ENCODE measurements at places on chromosomes 12 and 14.

GRCh38 chr12:3587402-3588013, 96.5 kb downstream of the PRMT8 start:
- DNase-seq = no peak

- DNase-seq = peak; percentile 55
These were observed 14.0 kb upstream of the TBPL2 start for GRCh38 chr14:55454264-55455002.

- DNase-seq = no peak
These were observed 25.0 kb upstream of the GSG1 start for GRCh38 chr12:13128291-13128965.

DNA sequence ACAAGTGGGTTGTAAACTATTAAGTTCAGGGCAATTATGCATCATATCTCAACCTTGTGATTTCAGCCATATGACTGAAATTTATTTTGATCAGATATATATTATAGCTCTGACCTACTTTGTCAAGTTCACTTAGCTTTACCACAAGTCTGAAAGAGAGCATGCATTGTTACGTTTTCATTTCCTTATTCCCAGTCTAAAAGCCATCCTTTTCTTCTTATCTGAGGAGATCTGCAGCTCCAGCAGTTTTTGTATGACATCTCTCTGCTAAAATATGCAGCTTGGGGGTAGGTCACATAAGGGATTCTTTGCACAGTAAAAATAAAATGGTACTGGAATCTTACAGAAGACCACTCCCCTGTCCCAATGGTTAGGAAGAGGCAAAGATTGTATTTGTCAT, 1682.8 kb upstream of the FLRT2 start:
- no peak for DNase-seq

DNA sequence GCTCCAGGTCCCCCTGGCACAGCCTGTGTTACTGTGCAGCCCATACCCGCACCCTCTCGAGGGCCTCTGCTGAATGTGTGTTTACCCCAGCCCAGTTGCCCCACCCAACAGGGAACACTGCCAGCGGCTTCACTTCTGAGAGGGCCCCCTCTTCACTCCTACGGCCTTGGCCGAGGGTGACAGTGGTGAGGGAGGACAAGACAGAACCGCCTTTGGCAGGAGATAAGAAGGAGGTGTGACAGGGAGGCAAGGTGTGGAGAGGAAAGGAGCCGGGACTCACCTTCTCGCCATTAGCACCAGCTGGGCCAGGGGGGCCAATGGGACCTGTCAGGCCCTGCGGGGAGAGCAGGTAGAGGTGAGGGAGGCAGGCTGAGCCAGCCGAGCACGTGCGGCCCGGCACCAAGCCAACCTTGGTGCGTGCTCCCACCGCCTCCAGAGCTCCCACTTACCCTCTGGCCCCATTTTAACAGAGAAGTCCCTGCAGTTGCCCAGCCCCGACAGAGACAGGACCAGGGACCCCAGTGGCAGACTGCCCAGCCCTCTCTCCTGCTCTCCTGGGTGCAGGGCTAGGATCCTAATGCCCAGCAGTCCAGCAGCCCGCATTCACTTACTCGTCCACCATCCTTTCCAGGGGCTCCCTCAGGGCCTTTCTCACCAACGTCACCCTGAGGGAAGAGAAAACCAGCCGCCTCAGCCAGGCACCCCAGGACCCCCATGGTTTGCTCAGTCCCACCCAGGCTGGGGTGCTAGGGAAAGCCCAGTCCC, 18.3 kb downstream of the TMEM106C start:
- DNase-seq = no peak

DNA sequence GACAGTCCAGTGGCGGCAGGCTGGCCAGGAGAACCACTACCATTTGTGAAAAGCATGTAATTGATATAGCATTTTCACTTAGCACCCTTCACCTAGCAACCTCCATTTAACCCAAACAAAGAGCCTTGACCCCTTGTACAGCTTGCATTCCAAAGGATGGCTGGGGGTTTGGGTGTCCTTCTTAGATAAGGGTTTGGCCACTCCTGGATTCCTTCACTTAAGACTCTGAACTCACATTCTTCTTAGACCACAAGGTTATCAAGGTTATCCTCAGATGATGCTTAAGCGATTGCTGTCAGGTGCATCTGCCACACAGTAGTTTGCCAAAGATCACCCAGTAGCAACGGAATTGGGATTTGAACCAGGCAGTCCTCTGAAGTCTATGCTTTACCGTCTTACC, 102.8 kb downstream of the ZNF664 start:
- no peak for DNase-seq

DNA sequence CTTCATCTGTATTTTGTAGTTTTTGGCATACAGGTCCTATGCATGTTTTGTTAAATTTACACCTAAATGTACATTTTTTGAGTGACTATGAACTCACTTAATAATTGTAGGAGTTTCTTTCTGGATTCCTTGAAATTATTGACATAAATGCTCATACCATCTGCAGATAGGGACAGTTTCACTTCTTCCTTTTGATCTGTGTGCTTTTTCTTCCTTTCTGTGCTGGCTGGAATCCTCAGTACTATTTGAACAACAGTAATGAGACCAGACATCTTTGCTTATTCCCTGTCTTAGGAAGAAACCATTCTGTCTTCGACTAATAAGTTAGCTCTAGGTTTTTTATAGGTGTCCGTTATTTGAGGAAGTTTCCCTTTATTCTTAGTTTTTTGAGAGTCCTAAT, 110.3 kb downstream of the ADGRD1 start:
- DNase-seq = no peak

DNA sequence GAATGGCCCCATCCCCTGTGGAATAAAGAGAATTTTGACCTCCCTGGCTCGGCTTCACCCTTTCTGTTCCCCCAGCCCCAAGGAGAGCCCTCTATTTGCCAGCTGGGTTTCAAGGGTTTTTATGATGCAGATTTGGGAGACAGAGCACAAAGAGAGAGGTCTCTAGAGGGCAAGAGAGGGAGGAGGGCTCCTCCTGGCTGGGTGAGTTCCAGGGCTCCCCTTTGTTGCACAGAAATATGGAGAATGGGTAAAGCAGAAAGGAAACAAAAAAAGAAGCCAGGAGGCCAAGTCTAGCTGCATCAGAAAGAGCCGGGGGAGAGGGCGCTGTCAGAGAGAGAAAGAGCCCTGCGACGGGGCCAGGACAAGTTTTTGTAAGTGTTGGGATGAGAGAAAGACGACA, 319.6 kb upstream of the RTL1 start:
- no peak for DNase-seq

- no peak for DNase-seq
These were observed 233.2 kb downstream of the DACT1 start for GRCh38 chr14:58870961-58871360.

- DNase-seq = peak; percentile 96
These were observed 12.1 kb downstream of the NUAK1 start for GRCh38 chr12:106126441-106127337.

- no peak for DNase-seq
These were observed 36.9 kb downstream of the BCL11B start for GRCh38 chr14:99234961-99235571.

- no peak for DNase-seq
These were observed 253.8 kb upstream of the E2F7 start for GRCh38 chr12:77319166-77319565.

GRCh38 chr12:127273626-127274025, 993.3 kb upstream of the TMEM132C start:
- DNase-seq = no peak

DNA sequence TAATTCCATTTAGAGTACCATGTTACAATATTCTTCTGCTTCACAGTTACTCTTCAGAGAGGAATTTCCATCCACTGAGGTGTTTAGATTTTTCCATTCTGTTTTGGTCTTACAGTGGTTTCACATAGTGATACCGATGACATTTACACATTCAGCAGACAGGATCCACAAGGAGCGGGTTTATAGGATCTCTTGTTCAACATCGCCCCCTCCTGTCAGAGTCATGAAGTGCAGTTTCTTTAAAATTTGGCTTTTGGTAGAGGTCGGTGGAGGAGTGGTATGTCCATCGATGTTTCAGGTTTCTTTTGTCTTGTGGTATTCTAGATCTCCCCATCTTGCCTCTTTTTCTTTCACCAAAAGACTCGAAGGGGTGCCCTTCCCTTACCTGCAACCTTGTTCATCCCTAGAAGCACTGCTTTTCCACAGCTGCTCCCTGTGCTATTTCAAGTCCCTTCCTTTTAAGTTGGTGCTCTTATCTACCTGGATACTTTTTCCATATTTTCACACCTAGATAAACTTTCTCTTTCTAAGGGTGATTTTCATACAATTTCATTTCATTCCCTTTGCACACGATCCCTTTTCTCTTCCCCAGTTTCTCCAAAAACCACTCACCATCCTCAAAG, 181.3 kb downstream of the ITPR2 start:
- DNase-seq = peak; percentile 69

DNA sequence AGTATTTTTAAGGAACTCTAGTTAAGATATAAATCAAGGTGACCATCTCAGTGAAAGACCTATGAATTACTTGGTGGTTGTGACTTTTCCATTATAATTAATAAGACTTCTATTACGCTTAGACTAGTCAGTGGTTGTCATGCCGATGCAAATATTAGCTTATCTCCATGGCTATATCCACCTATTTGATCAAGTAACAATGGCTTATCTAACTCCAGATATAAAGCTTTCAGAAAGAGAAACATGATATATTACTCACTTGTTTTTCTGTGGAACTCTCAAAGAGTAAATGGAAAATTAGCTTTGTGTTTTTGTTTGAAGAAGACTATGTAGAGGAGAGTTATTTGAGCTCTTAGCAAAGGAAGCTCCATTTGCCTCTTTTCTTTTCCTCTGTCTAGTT, 323.8 kb upstream of the DCN start:
- no peak for DNase-seq

GRCh38 chr14:70707138-70708038, 65.7 kb downstream of the TTC9 start:
- no peak for DNase-seq

- peak; percentile 18 for DNase-seq
These were observed 28.2 kb downstream of the HIGD1C start for GRCh38 chr12:50980545-50980944.

GRCh38 chr12:95173392-95174251, 43.6 kb downstream of the FGD6 start:
- peak; percentile 70 for DNase-seq

- no peak for DNase-seq
These were observed 56.1 kb downstream of the SYT10 start for GRCh38 chr12:33383503-33383902.

GRCh38 chr12:13258197-13258596, 61.7 kb downstream of the EMP1 start:
- no peak for DNase-seq

DNA sequence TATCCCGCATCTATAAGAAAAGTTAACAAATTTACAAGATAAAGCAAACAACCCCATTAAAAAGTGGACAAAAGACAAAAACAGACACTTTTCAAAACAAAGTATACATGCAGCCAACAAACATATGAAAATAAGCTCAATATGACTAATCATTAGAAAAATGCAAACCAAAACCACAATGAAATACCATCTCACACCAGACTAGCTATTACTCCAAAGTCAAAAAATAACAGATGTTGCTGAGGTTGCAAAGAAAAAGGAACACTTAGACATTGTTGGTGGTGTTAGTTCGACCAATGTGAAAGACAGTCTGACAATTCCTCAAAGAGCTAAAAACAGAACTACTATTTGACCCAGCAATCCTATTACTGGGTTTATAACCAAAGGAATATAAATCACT, 968.6 kb upstream of the USP15 start:
- DNase-seq = no peak

GRCh38 chr12:48744251-48745008, 27.9 kb upstream of the CCNT1 start:
- no peak for DNase-seq

DNA sequence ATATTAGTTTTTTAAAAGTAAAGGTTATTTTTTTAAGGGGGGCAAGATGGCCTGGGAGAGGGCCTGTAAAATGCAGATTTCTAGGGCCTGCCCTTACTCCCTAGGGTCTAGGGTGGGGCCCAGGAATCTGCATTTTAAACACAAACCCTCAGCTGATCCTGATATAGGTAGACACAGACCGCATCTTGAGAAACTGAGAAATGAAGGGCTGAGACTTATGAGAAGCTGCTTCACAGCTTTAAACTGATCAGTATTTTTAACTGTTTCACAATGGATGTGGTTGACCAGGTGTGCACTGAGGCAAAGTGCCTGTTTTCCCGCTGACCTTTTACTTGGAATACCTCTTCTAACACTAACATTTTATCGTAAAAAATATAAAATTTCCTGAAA, 84.0 kb downstream of the CCDC88C start:
- no peak for DNase-seq

DNA sequence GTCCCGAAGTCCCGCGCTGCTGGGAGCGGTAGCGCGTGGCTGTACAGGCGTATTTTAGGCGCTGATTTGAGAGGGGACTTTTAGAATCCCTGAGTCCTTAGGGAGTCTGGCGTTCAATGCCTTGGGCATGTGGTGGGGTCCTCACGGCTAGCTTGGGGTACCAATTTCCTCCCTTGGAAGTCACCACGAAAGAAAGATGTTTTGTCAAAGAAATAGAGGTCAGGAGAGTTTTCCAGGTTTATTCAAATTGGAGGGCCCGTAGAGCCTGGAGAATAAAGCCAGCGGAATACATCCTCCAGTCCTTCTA, 63.9 kb downstream of the KLHL28 start:
- no peak for DNase-seq

GRCh38 chr12:96223411-96224218, 29.4 kb downstream of the ELK3 start:
- DNase-seq = no peak

DNA sequence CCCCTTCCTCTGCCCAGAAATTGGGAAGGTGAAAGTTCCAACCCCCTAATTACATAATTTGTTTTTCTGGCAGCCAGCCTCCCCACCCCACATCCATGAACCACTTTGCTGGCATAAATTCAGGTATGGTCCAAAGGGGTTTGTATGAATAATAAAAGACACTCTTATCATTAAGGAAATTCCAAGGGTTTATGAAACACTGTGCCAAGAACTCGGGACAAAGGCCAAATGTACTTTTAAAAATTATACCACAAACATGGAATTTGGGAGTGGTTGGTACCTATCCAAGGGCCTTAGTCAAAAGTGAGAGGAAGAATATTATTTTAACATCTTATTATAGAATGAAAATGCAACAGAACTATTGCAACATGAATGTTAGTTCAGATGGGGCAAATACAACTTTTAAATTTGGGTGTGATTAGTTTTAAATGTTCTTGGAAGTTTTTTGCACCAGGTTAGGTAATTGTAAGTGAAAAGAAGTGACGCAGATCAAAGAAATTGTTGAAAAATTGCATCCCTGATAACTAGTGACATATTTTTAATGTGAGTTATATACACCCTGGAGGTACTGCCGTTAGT, 217.8 kb downstream of the TMEM117 start:
- no peak for DNase-seq

GRCh38 chr12:7092229-7092985, at the start of gene C1R:
TSS of gene C1R (minus strand) at chr12:7092445. CDS start at chr12:7092388, 57 bp downstream.
- peak; percentile 72 for DNase-seq

Data from A549 (cell line).